Vagina (tissue), 2 donors: ENCODE measurements at places on chromosomes 5 and 9. TPM values are rescaled to one million over a fixed set of nuclear protein-coding genes. Genes with fewer than 3 reads are reported as not detected.

- no peak for DNase-seq
Observed at GRCh38 chr5:133932441-133933168, 35.8 kb downstream of the C5orf15 start.

GRCh38 chr5:170627271-170627670 is 123.5 kb downstream of the KCNIP1 start:
- no peak for DNase-seq

- DNase-seq = no peak
Observed at GRCh38 chr5:105836268-105836667, 1834.5 kb downstream of the EFNA5 start.

DNA sequence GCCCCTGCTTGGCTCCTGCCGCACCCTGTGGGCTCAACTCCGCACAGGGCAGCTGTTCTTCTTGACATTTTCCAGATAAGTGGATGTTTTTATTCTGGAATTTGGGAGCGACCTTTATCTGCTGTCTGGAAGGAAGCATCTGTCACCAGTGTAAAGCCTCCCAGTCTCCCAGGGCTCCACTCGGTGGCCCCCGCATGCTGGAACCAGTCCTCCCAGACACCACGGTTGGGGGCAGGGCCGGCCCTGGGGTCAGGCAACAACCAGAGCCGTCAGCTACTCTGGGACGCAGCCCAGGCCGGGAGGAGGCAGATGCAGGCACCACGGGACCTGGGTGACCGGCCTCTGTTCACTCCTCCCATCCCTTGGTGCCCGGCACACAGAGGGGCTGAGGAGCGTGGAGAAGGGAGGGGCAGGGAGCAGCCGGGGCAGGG is 92.8 kb upstream of the ADAMTS2 start:
- no peak for DNase-seq

- DNase-seq = no peak
Observed at GRCh38 chr5:44911501-44911900, 102.8 kb downstream of the MRPS30 start.

DNA sequence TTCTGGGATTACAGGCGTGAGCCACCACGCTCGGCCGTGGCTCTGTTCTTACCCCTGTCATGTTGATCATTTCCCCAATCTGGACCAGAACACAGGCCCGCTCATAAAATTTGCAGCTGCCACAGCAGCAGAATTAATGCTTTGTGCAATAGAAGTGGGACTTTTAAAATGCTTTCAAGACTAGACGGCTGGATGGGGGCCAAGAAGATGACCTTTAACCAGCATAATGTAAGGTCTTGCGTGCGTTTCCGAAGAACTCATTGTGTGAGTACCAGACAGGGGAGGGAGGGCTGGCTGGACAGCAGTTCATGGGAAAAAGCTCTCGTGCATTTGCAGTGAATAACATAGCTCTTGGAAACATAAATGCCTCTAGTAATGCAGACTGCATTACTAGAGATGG is 3.5 kb upstream of the WDR38 start:
- no peak for DNase-seq

The PRSS3 gene
- 7.6 TPM for total RNA-seq
